ENCODE measurements at places on chromosomes 1 and 21.

GRCh38 chr1:8512504-8512903 lies 194.6 kb downstream of the SLC45A1 start:
- DNase-seq = no peak

DNA sequence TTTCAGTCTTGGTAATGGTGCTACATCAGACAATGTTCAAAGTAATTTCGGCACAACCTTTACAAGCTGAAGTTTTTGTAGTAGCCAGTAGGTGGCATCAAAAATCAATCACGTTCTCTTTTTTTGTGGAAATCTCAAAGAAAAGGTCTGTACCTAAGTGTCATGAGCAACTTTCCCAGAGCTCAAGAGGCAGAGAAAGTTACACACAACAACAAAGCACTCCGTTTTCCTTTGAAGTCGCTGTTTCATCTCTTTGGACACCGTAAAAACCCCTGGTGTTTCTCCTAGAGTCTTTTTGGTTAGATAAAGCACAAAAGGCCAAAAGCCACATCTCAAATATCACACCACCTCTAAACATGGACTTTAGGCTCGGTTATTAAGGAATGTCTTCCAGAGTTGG lies 131.6 kb downstream of the LHX8 start:
- no peak for DNase-seq

GRCh38 chr1:202329891-202330290 lies 11.8 kb downstream of the UBE2T start:
- no peak for DNase-seq

DNA sequence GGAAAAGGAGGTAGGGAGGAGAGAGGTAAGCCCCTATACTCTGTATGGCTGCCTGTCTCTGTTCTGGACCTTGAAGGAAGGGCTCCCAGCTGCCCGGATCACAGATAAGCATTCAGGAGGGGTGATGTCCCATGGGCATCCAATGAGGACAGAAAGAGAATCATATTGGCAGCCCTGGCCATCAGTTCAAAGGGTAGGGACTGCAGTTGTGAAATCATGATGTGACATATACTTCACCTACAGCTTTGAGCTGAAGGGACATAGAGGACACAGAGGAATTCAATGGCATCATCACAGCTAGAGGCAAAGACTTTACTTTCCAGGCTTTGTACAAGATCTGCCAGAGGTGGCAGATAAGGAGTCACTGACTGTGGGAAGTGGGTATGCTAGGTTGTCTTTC lies 21.6 kb downstream of the DDX20 start:
- DNase-seq = no peak

GRCh38 chr1:241837901-241838300 lies 10.1 kb upstream of the EXO1 start:
- no peak for DNase-seq

GRCh38 chr1:104592926-104593325 lies 843.2 kb downstream of the AMY1C start:
- no peak for DNase-seq

DNA sequence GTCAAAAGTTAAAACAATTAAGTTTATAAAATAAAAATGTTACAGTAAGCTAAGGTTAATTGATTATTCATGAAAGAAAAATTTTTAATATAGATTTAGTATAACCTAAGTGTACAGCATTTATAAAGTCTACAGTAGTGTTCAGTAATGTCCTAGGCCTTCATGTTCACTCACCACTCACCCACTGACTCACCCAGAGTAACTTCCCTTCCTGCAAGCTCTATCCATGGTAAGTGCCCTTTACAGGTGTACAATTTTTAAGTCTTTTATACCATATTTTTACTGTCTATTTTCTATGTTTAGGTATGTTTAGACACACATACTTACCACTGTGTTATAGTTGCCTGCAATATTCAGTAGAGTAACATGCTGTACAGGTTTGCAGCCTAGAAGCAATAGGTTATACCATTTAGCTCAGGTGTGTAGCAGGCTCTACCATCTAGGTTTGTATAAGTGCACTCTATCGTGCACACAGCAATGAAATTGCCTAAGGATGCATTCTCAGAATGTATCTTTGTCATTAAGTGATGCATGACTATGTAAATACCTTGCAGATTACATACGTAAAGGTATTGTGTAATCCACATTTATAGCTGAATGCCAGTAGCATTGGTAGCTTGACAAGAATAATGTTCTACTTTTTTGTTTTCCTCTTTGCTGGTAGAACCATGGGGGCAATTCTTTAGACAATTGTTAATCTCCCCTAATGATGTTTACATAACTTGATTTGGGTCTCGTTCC lies 35.7 kb upstream of the GPR88 start:
- DNase-seq = no peak

- DNase-seq = no peak
These were observed 27.2 kb upstream of the NPPB start for GRCh38 chr1:11885916-11886315.

DNA sequence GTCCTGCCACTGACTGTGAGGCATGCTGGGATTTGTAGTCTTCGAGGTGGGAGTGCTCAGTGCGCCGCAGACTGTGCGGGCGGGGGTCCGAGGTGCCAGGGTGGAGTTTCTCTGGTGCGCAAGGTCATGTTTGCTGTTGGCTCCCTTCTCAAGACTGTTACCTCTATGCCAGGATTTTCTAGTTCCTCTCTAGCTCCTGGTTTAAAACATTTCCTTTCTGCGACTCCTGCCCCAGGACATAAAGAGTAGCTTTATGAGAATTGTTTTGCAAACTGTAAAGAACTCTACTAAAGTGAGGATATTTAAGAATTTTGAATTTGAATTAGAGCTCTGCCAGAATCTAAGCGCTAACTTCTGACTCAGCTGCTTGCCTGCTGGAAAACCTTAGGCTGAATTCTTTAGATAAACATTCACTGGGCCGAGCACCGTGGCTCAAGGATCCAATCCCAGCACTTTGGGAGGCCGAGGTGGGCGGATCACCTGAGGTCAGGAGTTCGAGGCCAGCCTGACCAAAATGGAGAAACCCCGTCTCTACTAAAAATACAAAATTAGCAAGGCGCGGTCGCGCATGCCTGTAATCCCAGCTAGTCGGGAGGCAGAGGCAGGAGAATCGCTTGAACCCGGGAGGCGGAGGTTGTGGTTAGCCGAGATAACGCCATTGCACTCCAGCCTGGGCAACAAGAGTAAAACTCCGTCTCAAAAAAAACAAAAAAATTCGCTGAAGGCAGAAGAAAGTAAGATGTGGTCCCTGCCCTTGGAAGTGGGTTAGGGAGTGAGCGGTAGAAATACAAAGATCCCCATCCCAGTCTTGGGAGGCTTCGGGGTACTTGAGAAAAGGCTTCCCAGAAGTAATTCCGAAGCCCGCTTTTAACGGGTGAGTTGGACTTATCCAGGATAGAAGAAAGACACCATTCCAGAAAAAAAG lies 992 bp upstream of the USP48 start:
- no peak for DNase-seq

DNA sequence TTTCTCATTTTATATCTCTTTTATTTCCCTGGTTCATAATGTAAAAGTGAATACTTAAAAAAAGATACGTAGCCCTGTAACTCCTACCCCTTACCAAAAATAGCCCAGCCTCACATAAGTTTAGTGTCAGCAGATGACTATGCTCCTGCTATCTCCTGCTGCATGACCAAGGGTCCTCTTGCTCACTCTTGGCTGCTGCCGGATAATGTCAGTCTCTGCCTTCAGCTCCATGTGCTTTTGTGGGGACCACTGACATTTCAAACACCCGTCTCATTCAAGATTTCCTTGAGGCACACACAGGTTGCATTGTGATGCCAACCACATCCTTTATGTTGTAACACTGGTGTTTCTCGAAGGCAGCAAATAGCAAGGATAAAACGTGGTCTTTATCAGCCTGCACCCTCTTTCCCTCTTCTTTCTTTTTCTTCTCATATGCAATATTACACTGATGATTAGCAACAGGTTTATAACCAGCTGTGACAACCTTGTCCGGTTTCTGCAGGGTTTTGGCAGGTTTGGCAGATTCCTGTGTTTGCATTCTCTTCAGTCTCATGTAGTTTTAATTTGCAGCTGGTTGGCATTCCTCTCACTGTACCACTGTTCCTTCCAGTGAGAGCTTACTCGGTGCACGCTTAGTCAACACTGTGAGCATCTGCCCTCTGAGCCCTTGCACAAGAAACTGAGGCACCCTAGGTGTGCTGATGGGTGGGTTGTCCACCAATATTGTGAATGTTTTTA lies 62.2 kb downstream of the ZNF684 start:
- DNase-seq = no peak

DNA sequence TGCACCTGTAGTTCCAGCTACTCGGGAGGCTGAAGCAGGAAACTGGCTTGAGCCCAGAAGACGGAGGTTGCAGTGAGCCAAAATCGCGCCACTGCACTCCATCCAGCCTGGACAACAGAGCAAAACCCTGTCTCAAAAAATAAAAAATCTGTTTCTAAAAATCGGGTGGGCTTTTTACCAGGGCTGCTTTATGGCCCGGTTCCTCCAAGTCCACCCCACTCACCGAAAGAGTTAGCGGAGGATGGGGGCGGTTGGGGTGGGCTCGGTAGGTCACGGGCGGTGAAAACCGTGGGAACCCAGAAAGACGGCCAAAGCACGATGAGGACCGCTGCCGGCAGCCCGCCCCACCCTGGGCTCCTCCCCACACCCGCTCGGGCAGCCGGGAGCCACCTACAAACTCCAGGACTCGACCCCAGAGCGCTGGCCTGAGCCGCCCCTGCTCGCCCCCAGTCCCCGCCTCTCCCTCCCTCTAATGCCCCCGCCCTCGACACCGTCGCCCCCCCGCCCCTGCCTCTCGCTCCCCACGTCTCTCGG lies 846 bp upstream of the PER3 start:
- DNase-seq = no peak

DNA sequence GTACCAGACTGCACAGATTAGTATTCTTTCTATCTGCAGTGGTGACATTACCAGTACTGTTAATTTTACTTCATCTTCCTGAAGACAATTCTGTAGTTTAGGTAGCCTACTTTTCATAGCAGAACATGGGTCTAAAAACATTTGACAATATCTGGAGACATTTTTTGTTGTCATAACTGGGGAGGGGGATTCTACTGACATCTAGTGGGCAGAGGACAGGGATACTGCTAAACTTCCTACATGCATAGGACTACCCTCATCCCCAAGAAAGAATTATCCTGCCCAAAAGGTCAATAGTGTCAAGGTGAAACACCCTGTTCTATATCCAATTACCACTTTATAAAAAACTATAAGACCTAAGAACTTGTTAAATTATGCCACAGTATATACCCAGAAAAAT lies 3.4 kb upstream of the ARHGAP29 start:
- DNase-seq = no peak

GRCh38 chr1:172069534-172069933 lies 228.2 kb downstream of the DNM3 start:
- no peak for DNase-seq

DNA sequence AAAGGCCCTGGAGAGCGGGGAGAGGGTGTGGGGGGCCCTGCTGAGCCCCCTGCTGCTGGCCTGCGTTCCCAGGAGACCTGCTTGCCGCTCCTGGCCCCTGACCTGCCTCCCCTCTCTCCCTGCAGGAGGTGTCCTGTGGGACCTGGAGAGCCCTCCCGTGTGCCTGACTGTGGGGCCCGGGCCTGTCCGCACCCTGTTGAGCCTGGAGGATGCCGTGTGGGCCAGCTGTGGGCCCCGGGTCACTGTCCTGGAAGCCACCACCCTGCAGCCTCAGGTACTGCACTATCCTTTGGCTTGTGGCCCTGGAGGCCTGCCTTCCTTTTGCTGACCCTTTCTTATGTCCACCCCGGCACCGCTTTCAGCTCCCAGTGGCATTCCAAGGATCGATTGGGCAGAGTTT lies 90.8 kb upstream of the ACTL8 start:
- DNase-seq = no peak

GRCh38 chr1:228883535-228883934 lies 148.3 kb downstream of the RHOU start:
- no peak for DNase-seq

DNA sequence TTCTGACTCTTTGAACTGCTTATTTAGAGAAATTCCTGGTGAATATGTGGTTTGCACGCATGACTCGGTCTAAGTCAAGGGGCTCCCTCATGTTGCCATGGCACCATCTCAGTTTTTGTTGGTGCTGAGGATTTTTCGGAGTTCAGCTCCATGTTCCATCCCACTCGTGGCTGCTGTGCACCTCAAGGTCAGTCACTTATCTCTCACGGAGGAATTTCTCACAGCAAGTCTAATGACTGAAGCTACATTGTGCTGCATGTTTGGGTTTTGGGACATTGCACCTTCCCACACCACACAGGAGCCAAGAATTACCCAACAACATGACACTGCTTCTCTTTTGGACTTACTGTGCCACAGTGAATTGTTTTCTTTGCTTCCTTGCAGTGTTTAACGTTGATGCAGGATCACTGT lies 269.9 kb downstream of the NCAM2 start:
- DNase-seq = no peak

DNA sequence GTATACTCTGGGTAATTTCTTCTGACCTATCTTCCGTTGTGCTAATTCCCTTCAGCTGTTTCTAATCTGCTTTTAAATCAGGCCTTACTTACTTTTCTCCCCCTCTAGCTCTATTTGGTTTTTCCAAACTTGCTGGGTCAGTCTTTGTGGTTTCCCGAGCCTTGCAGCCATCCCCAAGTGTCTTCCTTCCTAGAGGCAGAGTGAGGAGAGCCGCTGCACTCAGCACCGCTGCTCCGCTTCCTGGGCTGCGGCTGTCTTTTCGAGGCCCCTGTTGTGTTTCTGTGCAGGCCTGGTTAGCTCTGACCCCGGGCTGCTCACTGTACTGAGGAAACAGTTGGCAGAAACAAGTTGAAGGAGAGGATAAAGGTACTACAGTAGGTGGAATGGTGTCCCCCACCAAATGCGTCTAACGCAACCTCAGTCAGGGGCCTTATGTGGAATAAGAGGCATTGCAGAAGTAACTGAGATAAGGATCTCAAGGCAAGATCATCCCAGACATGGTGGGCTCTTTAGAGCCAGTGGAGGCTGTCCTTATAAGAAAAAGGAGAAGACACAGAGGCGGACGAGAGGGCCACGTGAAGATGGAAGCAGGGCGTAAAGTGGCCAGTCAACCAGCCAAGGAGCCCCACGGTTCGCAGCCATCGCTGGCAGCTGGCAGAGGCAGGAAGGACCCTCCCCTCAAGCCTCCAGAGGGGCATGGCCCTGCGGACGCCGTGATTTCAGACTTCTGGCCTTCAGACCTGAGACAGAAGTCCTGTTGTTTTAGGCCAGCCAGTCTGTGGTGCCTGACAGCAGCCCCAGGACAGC lies 10.5 kb downstream of the WNT9A start:
- DNase-seq = no peak

DNA sequence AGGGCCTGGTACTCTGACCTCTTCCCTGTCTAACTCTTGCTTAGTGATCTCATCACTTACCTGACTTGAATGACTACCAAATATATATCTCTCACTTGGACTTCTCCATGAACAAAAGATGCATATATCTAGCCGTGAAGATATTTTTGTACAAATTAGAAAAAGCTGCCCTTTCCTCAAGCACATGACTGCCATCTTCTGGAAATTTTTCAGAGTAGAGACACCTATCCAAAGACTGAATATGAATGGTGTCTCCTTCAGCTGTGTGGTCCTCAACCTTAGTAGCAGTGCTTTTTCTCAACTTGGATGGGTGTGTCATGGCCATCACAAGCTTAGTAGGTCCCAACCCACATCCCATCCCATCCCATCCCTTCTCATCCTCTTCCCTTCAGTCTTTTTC lies 142.3 kb downstream of the DNM3 start:
- DNase-seq = no peak

GRCh38 chr1:205071028-205071409 lies 13.2 kb downstream of the TMEM81 start:
- DNase-seq = no peak

Data from cerebellar nuclear complex (tissue), 1 donor.